ENCODE measurements at places on chromosomes 5 and 9.
A peak's percentile ranks its signal among the peaks of the same experiment; 100 is the strongest.

DNA sequence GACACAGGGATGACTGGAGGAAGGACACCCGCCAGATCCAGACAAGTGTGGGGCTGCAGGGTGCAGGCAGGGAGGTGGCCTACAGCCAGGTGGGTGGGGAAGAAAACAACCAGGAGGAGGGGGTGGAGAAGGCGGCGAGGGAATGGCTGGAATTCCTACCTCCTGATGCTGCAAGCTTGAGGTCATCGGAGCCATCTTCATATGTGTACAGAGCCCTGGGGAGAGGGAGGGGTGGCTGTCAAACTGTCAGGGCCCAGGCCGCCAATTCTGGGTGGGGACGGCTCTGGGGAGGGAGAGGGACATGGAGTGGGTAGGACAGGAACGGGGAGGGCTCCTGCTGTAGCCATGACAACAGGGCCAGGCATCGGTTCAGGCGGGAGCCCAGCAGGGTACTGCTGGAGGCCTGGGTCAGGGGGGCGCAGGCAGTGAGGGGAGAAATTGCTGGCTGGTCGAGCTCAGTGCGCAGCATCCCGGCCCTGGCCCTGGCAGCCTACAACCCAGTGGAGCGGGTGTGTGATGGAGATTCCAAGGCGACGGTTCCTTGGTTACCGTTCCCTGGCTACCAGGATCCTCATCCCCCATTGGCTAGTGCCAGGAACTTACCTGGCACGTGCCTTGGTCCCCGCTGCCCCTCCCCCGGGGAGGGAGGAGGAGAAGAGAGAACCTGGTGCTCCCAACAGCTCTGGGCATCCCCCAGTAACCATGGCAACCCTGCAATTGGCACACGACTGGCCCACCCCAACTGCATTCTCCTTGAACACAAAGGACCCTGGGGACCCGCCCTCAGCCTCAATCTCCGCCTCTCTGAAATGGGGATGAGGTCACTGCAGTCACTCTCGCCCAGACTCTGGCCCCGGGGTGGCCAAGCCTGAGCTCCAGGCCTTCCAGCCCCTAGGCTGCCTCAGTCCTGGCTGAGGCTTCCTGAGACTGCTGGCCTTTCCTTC lies 4.5 kb downstream of the DBN1 start:
- no peak for DNase-seq

GRCh38 chr5:79990205-79990597 lies 861 bp downstream of the MTX3 start:
- DNase-seq = peak; percentile 92

GRCh38 chr5:143923634-143924266 lies 111.8 kb downstream of the HMHB1 start:
- peak; percentile 34 for DNase-seq

DNA sequence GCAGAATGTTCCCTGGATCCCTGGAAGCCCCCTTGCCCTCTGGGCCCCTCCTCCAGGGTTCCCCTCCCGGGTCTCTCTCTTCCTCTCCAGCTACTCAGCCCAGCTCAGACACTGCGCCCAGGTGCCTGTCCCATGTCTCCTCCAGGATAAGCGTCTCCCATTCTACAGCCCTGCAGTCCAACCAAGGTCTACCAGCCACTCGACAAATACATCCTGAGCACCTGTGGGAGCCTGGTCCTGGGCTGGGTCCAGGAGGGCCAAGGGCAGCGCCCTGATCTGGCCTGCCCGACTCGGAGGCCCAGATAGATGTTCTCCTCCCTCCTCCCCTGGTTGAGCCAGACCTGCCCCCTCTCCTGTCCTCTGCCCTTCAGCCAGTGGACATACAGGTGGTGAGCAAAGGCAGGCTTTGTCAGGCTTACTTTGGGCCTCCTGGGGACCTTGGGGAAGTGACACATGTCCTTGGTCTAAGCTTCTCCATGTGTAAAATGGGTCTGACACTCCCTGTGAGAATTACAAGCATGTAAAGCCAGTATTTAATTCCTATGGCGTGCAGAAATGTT lies 1.4 kb downstream of the FLT4 start:
- no peak for DNase-seq

DNA sequence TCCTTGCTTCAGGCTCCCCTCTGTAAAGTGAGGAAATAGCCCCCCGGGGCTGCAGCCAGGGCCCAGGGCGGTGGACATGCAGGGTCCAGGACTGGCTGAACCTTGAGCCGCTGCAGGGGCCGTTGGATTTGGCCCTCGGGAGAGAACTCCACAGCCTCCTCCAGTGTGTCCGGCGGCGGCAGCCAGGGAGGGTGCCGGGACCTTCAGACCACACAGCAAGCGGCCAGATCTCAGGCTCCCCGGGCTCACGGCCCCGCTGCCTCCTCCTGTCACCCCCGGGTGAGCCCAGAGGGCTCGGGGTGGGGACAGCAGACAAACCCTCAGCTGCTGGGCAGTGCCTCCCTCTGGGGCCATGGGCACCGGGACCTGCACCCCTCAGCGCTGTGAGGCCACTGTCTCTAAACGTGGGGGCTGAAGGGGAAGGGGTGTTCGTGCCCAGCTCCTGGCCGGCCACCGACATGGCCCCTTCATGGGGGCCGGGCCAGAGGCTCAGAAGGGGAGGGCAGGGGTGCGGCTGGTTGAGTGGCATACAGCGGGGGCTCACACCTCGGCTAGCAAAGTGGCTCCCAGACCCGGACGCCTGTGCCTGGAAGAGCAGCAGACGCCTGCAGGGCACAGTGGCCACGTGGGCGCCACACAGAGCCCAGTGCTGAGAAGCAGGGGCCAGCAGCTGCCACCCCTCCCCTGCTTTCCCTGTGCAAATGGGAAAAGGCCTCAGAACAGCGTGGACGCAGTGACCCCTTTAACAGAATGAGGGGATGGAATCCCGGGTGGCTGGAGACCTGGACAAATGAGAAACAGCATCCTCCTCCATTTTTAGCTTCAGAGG lies 19.7 kb downstream of the SLC9A3 start:
- DNase-seq = no peak

DNA sequence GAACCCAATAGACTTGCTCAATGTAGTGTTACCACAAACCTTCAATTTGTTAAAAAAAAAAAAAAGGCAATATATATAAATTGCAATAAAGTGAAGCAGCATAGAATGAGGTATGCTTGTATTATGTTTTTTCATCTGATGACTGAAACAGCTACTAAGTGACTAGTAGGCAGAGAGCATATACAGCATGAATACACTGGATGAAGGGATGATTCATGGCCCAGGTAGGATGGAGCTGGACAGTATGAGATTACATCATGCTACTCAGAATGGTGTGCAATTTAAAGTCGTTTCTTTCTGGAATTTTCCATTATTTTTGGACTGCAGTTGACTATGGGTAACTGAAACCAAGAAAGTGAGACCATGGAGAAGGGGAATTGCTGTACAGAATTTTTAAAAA lies 161.2 kb downstream of the GNA14 start:
- no peak for DNase-seq

- peak; percentile 74 for DNase-seq
Observed at GRCh38 chr5:172806897-172807672, 27.0 kb upstream of the ERGIC1 start.

DNA sequence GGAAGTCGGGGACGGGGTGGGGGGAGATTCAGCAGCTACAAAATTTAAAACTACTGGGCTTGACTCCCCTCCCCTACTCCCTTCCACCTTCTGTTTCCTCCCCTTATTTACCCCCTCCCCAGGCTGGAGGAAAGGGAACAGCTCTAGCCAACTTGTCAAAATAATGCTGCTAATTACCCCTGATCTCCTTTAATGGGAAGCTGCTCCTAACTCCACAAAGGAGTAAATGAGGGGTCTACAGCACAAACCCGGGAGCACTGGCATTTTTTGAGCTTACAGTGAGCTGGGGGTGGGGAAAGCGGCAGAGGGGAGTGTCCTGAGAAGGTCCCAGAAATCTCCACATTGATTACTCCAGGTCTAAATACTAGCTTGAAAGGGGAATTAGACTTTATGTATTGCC lies 3.1 kb downstream of the PTCH1 start:
- no peak for DNase-seq

DNA sequence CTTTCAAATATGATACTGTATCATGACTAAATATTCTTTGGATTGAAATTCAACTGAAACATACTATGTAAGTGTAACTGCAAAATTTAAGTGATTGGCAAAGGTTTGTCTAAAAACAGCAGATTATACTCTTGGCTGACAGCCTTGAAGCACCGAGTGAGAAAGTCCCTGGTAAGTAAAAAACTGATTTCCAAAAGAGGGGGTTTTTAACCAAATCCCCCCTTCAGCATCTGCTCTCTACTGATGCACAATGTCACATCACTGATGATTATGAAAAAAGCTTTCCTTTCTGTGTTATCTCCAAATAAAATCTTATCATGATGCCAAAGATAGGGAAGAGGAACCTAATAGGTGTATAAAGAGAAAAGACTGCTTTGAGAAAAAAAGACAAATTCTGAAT lies 141.0 kb downstream of the MEF2C start:
- DNase-seq = no peak

DNA sequence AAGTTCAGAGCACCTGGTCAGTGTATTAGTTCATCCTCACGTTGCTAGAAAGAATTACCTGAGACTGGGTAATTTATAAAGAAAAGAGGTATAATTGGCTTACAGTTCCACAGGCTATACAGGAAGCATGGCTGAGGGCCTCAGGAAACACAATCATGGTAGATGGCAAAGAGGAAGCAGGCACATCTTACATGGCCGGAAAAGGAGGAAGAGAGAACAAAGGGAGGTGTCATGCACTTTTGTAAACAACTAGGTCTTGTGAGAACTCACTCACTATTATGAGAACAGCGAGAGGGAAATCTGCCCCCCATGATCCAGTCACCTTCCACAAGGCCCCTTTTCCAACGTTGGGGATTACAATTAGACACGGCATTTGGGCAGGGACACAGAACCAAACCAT lies 28.8 kb upstream of the CAVIN4 start:
- no peak for DNase-seq

GRCh38 chr5:165143741-165144140 lies 1638.3 kb downstream of the MAT2B start:
- no peak for DNase-seq

DNA sequence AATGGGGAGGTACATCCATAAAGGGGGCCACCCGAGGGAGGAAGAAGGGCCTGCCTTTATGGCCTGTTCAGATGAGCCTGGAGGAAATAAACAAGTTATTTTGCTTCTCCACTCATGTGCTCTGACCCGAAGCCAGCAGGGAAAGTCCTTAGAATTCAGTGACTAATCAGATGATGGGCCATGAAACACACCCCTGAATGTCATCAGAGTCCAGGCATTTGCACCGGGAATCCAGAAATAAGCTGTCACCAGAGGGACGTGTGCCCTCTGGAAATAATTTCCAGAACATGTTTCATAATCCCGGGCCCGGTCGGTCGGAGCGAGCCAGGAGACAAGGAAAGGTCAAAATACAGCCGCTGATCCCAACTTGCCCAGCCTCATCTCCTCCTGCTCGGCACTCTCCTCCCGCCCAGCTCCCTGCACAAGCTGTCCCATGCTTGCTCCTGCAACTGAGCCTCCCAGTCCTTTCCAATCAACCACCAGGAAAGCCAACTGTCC lies 73.6 kb upstream of the ZNF622 start:
- no peak for DNase-seq
